ENCODE measurements at places on chromosomes 3 and 15. TPM values are rescaled to one million over a fixed set of nuclear protein-coding genes. Genes with fewer than 3 reads are reported as not detected.

UROC1 gene
- not detected for total RNA-seq

NDUFAF3 gene
- total RNA-seq: 84.8 TPM

SIDT1 gene
- total RNA-seq: 0.63 TPM

CCR3 gene
- total RNA-seq: not detected

SI gene
- total RNA-seq: not detected

CHRNB4 gene
- 1.6 TPM for total RNA-seq

MTFMT gene
- total RNA-seq: 22.3 TPM

RASGRF1 gene
- total RNA-seq: 0.39 TPM

ADGRG7 gene
- not detected for total RNA-seq

ASB14 gene
- not detected for total RNA-seq

SNX33 gene
- total RNA-seq: 14.5 TPM

GOLGA6D gene
- not detected for total RNA-seq

PLCH1 gene
- 0.71 TPM for total RNA-seq

SLC6A1 gene
- not detected for total RNA-seq

SHC4 gene
- 0.74 TPM for total RNA-seq

LIPC gene
- 0.09 TPM for total RNA-seq

FEZF2 gene
- not detected for total RNA-seq

PLSCR5 gene
- not detected for total RNA-seq

CD86 gene
- total RNA-seq: not detected

SCN5A gene
- total RNA-seq: 0.38 TPM

CDV3 gene
- 107 TPM for total RNA-seq

PAQR9 gene
- total RNA-seq: 2.2 TPM

PEX5L gene
- total RNA-seq: not detected

KLHL40 gene
- not detected for total RNA-seq

C3orf22 gene
- total RNA-seq: not detected

SATB1 gene
- total RNA-seq: not detected

CHST2 gene
- 0.48 TPM for total RNA-seq

C3orf52 gene
- total RNA-seq: 11.1 TPM

WNT7A gene
- total RNA-seq: 0.20 TPM

HYAL1 gene
- 1.00 TPM for total RNA-seq

HTR3D gene
- not detected for total RNA-seq

MEGF11 gene
- total RNA-seq: 0.31 TPM

RTP1 gene
- not detected for total RNA-seq

SH3GL3 gene
- total RNA-seq: 0.85 TPM

CYP19A1 gene
- total RNA-seq: 0.34 TPM

ITIH1 gene
- not detected for total RNA-seq

C3orf70 gene
- 0.02 TPM for total RNA-seq

C3orf49 gene
- total RNA-seq: not detected

PSMD2 gene
- 298 TPM for total RNA-seq

CELSR3 gene
- 4.4 TPM for total RNA-seq

GUCA1C gene
- not detected for total RNA-seq

CKMT1A gene
- total RNA-seq: 2.9 TPM

ATP13A5 gene
- total RNA-seq: not detected

NEK10 gene
- 1.1 TPM for total RNA-seq

KBTBD13 gene
- not detected for total RNA-seq

RETNLB gene
- not detected for total RNA-seq

All from A549 treated with Mapracorat at 1 μM for 4 hours (cell line).